ENCODE measurements at places on chromosomes 1 and 21. TPM values are rescaled to one million over a fixed set of nuclear protein-coding genes. Genes with fewer than 3 reads are reported as not detected.

The GPR61 gene
- total RNA-seq, result not detected

The LCE1D gene
- not detected for total RNA-seq

The ANGPTL3 gene
- not detected for total RNA-seq

The TRIM46 gene
- total RNA-seq, result 6.1 TPM

The IVL gene
- not detected for total RNA-seq

The C1orf53 gene
- 2.1 TPM for total RNA-seq

The SYDE2 gene
- total RNA-seq, result 6.0 TPM

- H3K4me1 ChIP-seq, result peaks cover 16% of the 10 kb centered on the region
- DNase-seq, result no peak
- H3K4me3 ChIP-seq, result peak overlapping the region; percentile 26
- no peak overlapping the region for H3K27ac ChIP-seq
- peaks cover 4% of the 10 kb centered on the region for H3K36me3 ChIP-seq
- no peaks in the 10 kb centered on the region for H3K27me3 ChIP-seq
Measured at GRCh38 chr1:16204634-16205333, 7.7 kb downstream of the ARHGEF19 start.

GRCh38 chr1:35561972-35562680 is 4.5 kb downstream of the NCDN start:
- peaks cover 14% of the 10 kb centered on the region for H3K36me3 ChIP-seq
- H3K4me3 ChIP-seq, result no peak overlapping the region
- no peaks in the 10 kb centered on the region for H3K27me3 ChIP-seq
- no peak overlapping the region for H3K27ac ChIP-seq

DNA sequence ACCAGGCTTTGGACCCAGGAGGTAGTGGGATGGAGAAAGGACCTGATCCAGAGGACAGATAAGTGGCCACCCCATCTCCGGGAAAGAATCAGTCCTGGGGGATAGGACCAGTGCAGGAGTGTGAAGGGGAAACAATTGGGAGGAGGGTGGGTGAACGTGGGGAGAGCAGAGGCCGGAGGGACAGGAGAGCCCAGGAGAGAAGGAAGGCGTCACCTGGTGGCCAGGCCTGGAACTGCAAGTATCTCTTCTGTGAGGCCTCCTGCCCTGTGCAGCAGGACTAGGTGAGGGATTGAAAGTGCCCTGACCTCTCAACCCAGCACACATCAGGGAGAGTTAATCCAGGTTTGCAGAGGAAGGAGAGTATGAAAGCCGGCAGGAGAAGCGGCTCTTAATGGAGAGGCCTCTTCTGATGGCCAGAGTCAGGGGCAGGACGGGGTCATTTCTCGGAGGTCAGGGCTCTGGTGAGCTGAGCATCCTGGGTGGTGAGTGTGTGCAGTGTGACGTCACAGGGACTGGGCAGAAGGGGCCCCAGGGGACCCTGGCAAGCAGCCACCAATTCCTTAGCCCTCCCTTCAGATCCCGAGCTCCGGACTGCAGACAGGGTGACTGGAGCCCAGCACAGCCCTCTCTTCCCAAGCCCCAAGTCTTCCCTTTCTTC is 9.2 kb upstream of the LAD1 start:
- H3K36me3 ChIP-seq, result no peaks in the 10 kb centered on the region
- H3K4me3 ChIP-seq, result no peak overlapping the region
- H3K4me1 ChIP-seq, result peaks cover 4% of the 10 kb centered on the region

DNA sequence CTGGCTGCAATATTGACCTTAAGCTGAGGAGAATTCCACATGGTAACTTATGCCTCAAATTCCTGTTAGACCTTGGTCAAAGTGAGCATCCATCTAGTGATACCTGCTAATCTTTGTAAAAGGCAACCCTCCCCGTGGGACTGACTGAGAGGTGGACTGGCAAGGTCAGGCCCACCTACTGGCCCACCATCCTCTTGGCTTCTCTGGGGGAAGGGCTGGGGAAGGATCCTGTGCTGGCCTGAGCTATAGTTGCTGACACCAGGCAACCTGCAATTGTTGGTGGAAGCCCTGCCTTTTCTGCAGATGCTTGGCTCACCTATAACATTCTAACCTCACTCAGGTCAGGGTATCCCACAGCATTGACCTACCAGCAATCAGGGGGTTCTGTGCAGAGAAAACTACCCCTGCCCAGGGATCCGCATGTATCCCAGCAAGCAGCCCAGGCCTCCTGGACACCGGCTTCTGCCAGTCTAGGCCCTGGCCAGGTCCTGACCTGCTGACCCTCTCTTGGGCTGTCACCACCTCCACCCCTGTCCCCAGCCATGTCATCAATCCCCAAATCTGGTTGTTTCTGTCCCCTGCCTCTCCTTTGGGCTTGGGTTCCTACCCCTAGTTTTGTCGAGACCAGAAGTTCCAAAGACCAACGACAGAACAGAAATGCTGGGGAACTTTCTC is 108.1 kb upstream of the EDN2 start:
- H3K4me3 ChIP-seq, result no peak overlapping the region
- H3K36me3 ChIP-seq, result no peaks in the 10 kb centered on the region
- H3K27me3 ChIP-seq, result no peaks in the 10 kb centered on the region

- no peak overlapping the region for H3K4me3 ChIP-seq
- DNase-seq, result no peak
- peaks cover 12% of the 10 kb centered on the region for H3K27me3 ChIP-seq
- H3K36me3 ChIP-seq, result no peaks in the 10 kb centered on the region
- no peak overlapping the region for H3K27ac ChIP-seq
- H3K4me1 ChIP-seq, result peaks cover 56% of the 10 kb centered on the region
Measured at GRCh38 chr1:206687915-206688442, 3.3 kb downstream of the MAPKAPK2 start.

GRCh38 chr1:38616846-38617245 is 242.7 kb downstream of the RRAGC start:
- H3K27ac ChIP-seq, result no peak overlapping the region
- H3K4me1 ChIP-seq, result peaks cover 8% of the 10 kb centered on the region
- H3K4me3 ChIP-seq, result no peak overlapping the region
- no peak for DNase-seq

- H3K27me3 ChIP-seq, result peaks cover 19% of the 10 kb centered on the region
- no peak overlapping the region for H3K4me3 ChIP-seq
- no peaks in the 10 kb centered on the region for H3K4me1 ChIP-seq
- no peak overlapping the region for H3K27ac ChIP-seq
Measured at GRCh38 chr21:38598413-38598812, 100.1 kb upstream of the ERG start.

- no peaks in the 10 kb centered on the region for H3K4me1 ChIP-seq
- no peak overlapping the region for H3K4me3 ChIP-seq
- H3K27ac ChIP-seq, result no peak overlapping the region
- H3K27me3 ChIP-seq, result no peaks in the 10 kb centered on the region
- DNase-seq, result no peak
Measured at GRCh38 chr1:197358959-197359358, 90.9 kb downstream of the CRB1 start.

Data from osteocyte (in vitro differentiated cells).